Bone marrow (tissue), 2 donors: ENCODE measurements at places on chromosomes 6 and 20.

GRCh38 chr6:164928057-164928727 is 381.2 kb downstream of the C6orf118 start:
- DNase-seq, result no peak

DNA sequence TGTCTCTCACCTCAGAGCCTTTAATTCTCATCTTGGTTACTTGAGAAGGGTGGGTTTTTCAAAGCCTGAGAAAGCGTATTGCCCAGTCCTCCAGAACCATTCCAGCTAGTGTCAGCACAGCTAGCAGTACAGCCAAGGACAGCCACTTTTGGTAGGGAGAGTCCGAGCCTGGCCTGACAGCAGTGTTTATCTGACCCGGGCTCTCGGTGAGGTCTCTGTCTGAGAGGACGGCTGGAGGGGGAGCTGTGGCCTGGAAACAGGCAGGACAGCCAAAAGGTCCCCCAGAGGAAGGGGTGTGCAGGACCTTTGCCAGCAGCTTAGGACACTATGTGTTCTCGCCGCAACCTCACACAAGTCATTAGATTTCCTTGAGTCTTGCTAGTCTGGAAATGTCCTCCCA is 38.8 kb downstream of the LYRM2 start:
- no peak for DNase-seq

DNA sequence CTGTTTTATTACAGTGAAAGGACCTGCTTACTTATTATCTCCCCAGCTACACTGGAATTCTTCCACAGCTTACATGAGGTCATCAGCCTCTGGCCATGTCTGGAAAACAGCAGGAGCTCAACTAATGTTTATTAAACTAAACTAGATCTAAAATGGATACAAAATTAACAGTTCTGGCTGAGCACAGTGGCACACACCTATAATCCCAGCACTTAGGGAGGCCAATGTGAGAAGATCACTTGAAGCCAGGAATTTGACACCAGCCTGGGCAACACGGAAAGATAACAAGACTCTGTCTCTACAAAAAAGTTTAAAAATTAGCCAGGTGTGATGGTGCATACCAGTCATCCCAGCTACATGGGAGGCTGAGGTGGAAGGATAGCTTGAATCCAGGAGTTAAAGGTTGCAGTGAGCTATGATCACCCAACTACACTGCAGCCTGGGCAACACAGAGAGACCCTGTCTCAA is 220.8 kb upstream of the MARCKS start:
- no peak for DNase-seq

DNA sequence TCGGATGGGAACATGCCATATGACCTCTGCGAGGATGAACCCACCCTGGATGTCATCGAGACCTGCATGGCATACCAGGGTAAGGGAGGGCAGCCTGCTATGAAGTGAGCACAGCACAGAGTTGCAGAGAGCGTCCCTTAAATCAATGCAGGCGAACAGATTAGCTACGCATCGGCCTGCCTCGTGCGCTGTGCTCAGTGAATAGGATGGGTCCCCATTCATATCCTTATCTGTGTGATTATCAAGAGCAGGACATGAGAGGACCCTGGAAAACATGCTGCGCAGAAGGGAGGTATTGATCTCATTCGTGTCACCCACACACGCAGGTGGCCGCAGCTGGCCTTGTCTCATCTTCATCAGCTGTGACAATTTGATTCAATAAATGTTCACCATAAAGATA is 25.6 kb upstream of the FAM83D start:
- DNase-seq, result no peak

DNA sequence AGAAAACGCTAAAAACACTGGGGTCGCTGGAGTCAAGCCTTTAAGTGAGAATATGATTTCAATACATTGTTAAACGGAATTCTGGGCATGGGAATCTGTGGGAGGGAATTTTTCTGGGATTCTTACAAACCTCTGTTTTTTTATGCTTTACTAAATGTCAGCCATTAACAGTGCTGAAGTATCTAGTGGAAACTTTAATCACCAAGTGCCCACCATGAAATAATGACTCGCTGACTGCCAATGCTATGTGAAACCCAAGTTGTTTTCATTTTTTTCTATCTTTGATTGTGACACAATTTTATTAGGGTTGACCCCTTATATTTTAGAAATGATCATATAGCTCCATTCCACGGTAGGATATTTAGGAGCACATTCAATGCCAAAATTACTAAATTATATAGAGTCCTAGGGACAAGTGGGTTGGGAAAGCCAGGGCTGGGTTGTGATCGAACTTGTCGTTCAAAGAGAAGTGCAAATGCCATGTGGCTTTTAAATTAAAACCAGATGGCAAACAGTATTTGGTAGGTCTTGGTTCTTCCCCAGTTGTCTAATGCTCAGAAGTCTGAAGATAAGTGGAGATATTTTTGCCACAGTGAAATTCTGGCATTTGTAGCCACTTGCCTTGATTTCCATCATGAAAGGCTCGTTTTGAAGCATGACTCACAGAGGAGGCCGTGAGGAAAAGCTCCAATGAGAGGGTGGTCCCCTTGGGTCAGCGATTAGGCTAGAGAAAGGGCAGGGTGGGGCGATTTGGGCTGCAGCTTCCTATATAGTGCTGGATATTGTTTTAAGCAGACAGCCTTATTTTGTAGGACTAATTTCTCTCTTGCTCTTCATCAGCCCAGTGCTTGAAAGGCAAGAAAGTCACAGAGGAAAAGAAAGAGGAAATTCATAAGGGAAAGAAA is 254.4 kb upstream of the JAG1 start:
- DNase-seq, result no peak

- DNase-seq, result no peak
Observed at GRCh38 chr6:35248300-35248699, 11.2 kb upstream of the ZNF76 start.

- peak; percentile 48 for DNase-seq
Observed at GRCh38 chr6:30357678-30358540, 13.0 kb downstream of the RPP21 start.

- no peak for DNase-seq
Observed at GRCh38 chr6:91135406-91136103, 548.7 kb upstream of the MAP3K7 start.

GRCh38 chr6:100184473-100184872 is 190.4 kb upstream of the MCHR2 start:
- DNase-seq, result no peak

DNA sequence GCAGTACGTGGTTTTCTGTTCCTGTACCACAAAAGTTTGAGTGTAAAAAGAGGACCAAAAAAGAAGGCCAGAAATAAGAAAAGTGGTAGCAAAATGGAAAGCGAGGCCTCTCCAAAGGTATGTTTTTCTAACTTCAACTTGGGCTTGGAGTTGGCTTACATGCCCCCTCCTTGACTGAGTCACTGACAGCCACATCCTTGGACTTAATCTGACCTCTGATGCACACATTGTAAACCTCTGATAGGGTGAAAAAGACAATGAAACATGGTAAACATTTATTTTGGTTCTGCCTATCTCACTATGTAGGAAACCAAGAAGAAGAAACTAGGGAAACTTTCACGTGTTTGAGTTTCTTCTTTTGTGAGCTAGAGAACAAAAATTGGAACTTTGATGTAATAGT is 503.2 kb upstream of the ID4 start:
- DNase-seq, result no peak

DNA sequence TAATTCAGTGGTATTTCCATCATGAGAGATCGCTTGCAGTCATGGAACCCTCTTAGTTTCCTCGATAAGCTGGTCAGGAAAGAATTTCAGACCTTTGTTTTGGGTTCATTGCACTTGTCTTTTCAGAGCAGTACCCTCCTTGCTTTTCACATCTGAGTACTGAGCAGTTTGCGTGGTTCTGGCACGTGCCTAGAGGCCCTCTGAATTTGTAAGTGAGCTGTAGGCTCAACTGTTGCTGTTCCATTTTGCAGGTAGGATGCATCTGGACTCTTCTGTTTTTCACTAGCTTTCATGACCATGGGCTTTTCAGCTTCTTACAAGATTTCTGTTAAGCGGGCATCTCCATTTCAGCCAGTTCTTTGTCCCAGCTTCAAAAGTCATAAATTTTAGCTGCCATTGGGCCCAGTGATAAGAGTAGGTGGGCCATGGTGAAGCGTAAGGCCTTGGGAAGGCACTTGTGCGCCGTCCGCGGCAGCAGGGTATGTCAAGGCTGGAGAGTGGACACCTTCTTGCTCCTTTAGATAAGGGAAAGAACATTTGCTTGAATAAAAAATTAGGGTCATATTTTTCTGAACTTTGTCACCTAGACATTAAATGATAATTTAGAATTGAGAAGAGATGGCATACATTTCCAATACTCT is 35.8 kb downstream of the HIVEP1 start:
- DNase-seq, result no peak

GRCh38 chr6:31128093-31128676 is 7.9 kb upstream of the CDSN start:
- DNase-seq, result peak; percentile 3

DNA sequence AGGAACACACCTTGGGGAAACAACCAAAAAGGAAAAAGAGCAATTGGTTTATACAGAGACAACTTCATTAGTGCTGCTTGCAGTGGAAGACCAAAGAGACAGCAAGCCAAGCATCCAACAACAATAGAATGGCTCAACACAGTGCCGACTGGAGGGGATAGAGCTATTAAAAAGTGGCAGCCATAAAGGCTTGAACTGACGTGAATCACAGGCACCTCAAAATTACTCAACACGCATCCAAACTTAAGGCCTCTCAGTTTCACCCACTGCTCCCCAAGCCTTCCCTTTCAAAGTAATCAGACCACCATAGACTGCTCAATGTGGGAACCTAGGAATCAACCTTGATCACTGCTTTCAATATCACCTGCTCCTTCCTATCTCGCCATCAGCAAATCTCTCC is 9.7 kb downstream of the TNFRSF21 start:
- no peak for DNase-seq

- DNase-seq, result no peak
Observed at GRCh38 chr6:149190224-149190831, 127.2 kb upstream of the TAB2 start.

DNA sequence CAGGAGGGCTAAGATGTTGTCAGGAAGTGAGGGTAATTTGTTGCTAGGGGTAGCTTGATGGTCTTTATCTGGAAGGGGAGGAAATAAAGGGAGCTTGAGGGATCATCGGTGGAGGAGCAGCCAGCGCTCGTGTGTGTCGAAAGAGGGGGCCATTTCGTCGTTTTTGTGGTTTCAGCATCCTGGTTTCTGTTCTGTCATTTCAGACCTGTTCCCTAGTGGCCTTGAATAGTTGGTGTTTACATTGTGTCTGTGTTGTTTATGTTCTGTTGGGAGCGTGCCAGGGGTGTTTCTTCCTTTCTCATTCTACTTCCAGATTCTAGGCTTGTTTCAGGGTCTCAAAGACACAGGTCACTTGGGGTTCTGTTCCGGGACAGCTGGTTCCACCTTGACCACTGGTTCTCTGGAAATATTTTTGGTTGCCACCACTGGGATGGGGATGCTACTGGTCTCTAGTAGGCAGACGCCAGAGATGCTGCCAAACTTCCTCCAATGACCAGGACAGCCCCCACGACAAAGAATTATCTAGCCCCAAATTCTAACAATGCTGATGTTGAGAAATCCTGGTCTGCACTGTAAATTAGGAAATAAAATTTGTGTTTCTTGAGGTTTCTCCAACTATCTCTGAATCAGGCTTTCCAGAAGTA is 113.9 kb upstream of the NAA20 start:
- peak; percentile 83 for DNase-seq

- no peak for DNase-seq
Observed at GRCh38 chr6:138765896-138766655, 7.5 kb upstream of the CCDC28A start.

- no peak for DNase-seq
Observed at GRCh38 chr6:14177413-14178082, 60.0 kb downstream of the CD83 start.

DNA sequence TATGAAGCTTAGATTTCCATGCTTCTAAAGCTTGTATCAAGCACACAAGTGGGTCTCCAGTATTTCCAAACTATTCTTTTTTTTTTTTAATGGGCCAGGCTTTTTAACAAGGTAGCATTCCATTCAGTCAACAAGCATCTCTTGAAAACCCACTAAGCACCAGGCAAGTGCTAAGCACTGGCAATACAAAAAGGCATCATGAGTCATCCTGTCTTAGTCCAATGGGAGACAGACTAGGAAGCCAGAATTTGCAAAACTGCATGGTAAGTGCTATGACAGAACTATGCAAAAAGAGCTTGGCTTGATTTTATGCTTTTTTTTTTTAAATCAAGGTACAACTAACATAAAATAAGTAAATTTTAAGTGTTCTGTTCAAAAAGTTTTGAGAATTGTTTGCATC is 109.3 kb upstream of the DST start:
- DNase-seq, result no peak

DNA sequence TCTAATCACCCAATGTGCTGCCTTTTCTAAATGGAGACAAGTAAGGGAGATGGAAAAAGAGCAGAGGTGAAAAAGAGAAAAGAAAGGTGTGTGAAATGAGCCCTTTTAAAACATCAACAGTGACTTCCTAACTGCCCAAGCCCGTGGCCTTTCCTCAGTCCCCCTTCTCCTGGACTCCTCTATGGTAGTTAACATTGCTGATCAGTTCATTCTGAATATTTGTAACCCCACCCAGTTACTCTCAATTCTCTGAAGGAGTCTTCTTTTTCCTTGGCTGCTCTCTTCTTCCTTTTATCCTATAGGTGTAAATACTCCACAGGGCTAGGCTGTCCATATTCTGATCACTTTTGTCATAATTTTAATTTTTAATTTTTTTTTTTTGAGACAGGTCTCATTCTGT is 27.1 kb downstream of the TAF11 start:
- DNase-seq, result no peak

DNA sequence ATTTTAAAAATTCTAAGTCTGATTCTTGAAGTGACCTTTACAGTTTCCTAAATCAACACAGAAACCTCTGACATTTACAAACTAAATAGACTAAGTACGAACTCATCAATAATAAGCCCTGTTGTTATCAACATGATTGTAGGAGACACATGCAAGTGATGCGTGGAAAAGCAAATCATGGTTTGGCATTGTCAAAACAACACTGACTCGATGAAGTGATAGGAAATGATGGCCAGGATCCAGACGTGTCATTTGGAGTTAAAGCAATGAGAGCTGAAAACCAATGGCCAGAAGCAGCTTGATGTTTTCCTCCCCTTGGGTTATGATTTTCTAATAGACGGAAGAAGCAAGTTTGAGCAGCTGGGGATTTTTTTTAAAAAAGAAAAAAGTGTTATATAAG is 117.4 kb upstream of the FAM184A start:
- no peak for DNase-seq

GRCh38 chr20:49642816-49643215 is 70.9 kb downstream of the B4GALT5 start:
- DNase-seq, result no peak

GRCh38 chr6:35078226-35078850 is 62.8 kb downstream of the TCP11 start:
- DNase-seq, result no peak

DNA sequence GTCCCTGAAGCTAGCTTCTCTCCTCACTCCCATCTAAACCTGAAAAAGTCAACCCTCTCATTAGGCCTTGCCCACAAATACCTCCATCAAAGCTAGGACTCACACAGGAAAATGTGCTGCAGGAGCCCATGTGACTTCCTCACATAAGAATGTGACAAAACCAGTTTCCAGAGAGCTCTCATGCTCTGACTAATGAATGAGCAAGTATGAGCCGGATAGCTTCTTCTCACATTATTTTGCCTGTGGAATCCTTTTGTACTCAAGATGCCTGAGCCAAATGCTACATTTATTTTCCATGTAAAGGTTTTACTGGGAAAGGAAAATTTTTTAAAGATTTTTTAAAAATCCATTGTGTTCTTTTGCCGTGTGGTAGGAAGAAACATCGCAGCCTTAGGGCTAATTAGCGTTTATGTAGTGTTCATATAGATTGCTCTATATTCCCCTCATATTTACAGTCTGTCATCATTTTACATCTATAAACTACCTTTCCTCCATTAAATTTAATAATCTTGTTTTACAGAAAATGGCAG is 68.6 kb upstream of the CCN6 start:
- DNase-seq, result no peak

- DNase-seq, result no peak
Observed at GRCh38 chr20:48941467-48941866, 20.0 kb downstream of the ARFGEF2 start.
